ENCODE measurements at places on chromosomes 11 and 22. TPM values are rescaled to one million over a fixed set of nuclear protein-coding genes. Genes with fewer than 3 reads are reported as not detected.

CRKL gene
- total RNA-seq = 63.2 TPM

IL18 gene
- 38.5 TPM for total RNA-seq

SLC36A4 gene
- total RNA-seq = 19.1 TPM

SYCE3 gene
- total RNA-seq = not detected

OR52H1 gene
- 1.2 TPM for total RNA-seq

RDX gene
- 123 TPM for total RNA-seq

TBCEL gene
- total RNA-seq = 34.6 TPM

RTN4R gene
- 7.0 TPM for total RNA-seq

STIM1 gene
- 55.4 TPM for total RNA-seq

TRIM6 gene
- 1.5 TPM for total RNA-seq

VSIG10L2 gene
- 2.1 TPM for total RNA-seq

OR51E2 gene
- not detected for total RNA-seq

GLYATL1 gene
- total RNA-seq = not detected

Data from spleen (tissue), 13 donors.